K562 (cell line): ENCODE measurements at places on chromosomes 3 and 15.

- peak; percentile 21 for DNase-seq
These were observed 6.6 kb downstream of the HTR3C start for GRCh38 chr3:184059424-184059823.

DNA sequence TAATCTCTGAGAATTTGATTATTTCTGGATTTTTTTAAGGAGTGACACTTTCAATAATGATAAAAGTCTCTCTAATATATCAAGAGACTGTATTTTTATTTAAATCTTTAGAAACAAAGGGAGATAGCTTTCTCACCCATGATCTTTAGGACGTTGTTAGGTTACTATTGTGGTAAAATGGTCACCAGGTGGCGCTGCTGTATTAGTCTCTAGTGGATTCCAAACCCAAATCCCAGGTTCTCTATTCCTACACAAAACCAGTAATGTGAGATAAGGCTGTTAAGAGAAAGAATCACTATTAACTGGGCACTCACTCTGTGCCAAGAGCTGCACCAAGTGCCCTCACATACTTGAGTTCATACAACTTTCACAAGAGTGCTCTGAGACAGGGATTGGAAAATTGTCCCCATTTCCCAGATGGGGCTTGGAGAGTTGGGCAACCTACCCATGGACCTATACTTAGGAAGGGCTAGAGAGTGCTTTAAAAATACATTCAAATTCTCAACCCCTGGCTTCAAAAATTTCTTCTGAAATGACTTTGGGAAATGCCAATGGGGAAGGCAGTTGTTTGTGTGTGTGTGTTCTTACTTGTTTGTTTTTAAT, 593.4 kb upstream of the TGFBR2 start:
- DNase-seq, result peak; percentile 63

DNA sequence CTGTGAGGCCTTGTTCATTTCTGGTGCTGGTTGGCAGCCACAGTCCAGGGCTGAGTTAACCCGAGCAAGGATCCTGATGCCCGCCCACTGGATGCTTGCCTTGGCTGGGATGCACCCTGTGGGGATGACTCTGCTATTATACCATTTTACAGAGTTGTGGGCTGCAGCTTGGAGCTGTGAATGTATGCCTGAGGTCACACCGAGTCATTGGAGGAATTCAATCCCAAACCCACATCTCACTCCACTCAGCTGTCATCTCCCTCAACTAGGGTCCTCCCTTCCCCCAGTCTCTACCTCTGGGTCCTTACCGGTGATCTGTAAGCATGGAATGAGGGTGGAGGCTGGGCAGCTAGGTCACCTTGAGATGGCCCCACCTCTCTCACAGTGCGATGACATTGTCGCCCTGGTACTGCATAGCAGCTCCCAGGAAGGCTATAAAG, 22.1 kb downstream of the MAPKAPK3 start:
- no peak for DNase-seq

GRCh38 chr3:50119786-50120185, 31.1 kb downstream of the RBM5 start:
- DNase-seq, result no peak

DNA sequence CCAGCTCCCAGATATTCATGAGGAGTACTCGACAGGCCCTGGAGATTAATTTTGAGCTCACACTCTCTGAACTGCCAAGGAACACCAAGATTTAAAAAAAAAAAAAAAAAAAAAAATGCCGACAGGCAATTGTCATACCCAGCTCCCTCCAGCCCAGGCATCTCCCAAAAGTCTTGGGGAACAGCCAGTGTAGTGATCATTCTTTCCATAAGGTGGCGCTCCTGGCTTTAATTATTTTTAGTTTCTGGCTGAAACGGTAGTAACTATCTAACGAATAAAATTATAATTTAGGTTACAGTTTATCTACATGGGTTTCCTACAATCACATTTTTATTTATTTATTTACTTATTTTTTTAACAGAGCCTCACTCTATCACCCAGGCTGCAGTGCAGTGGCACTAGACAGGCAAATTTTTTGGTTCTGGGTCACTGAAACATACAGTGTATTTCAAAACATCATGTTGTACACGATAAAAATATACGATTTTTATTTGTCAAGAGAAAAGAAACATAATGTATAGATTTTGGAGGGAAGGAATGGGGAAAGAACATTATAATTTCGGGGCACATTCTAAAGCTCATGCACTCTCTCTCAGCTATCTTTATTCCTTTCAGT, 157.3 kb downstream of the ADAMTS9 start:
- DNase-seq, result peak; percentile 40
